ENCODE measurements at places on chromosomes 1 and 21. TPM values are rescaled to one million over a fixed set of nuclear protein-coding genes. Genes with fewer than 3 reads are reported as not detected.

Gene PKLR
- not detected for total RNA-seq

Gene PM20D1
- 1.1 TPM for total RNA-seq

Gene GBP4
- total RNA-seq, result 35.9 TPM

Gene KCNN3
- 0.29 TPM for total RNA-seq

Gene PLA2G2F
- total RNA-seq, result not detected

Gene ETV3L
- total RNA-seq, result not detected

Gene RCC1
- 15.1 TPM for total RNA-seq

Gene HES4
- 9.6 TPM for total RNA-seq

Gene CRP
- not detected for total RNA-seq

Gene FOXO6
- total RNA-seq, result 1.8 TPM

Gene LYPLAL1
- total RNA-seq, result 16.0 TPM

Gene CMPK1
- 124 TPM for total RNA-seq

Gene PRAMEF17
- not detected for total RNA-seq

Gene ATP6V1G3
- not detected for total RNA-seq

Gene FMN2
- total RNA-seq, result not detected

Gene DMBX1
- total RNA-seq, result not detected

Gene ANGPTL7
- not detected for total RNA-seq

Gene GLIS1
- not detected for total RNA-seq

Gene CYP4B1
- 3.2 TPM for total RNA-seq

Gene TRIM46
- total RNA-seq, result 12.7 TPM

Gene ADAMTS5
- total RNA-seq, result not detected

Gene FGR
- total RNA-seq, result 3.3 TPM

Gene GPA33
- 5.3 TPM for total RNA-seq

Gene ZSCAN20
- 1.8 TPM for total RNA-seq

Gene AMY2A
- total RNA-seq, result not detected

Gene RHOU
- 1.5 TPM for total RNA-seq

Gene SORT1
- 2.6 TPM for total RNA-seq

Gene ASPM
- 0.62 TPM for total RNA-seq

Gene OR2T1
- not detected for total RNA-seq

Gene PLA2G2D
- total RNA-seq, result not detected

Gene RGSL1
- not detected for total RNA-seq

Measured in T-helper 17 cell (primary cell).